ENCODE measurements at places on chromosomes 6 and 20.

DNA sequence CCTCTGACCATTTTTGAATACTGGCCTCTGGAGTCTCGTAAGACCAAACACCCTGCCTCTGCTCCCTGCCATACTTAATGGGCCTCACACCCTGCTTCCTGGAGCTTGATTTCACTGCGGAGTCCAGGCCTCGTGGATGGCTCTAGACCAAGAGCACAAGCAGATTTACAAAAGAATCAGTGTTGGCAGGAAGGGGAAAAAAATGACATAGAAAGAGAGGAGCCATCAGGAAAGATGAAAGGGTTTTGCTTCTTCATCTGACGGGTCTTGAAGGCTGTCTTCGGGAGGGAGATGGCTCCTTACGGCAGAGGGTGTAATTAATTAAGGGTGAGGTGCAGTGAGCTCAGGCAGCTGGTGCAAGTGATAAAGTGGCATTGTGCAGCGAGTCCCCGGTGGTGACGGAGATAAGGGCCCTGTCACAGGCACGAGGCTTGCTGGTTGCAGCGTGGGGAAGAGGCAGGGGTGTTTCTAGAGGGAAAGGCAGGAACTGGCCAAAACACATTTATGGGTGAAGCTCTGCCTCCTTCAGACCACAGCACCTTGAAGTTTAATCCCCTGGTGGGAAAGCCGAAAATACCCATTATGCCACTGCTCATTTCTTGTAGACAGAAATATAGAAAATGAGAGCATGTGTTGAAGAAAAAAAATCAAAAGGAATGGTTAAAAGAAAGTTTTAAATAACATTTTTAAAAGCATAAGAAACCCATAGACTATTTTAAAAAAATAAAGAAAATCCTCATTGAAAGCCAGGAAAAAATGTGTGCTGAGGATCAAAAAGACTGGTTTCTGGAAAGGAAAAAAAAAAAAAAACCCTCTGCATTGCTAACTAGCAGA is 128.6 kb upstream of the LRFN2 start:
- DNase-seq = no peak

DNA sequence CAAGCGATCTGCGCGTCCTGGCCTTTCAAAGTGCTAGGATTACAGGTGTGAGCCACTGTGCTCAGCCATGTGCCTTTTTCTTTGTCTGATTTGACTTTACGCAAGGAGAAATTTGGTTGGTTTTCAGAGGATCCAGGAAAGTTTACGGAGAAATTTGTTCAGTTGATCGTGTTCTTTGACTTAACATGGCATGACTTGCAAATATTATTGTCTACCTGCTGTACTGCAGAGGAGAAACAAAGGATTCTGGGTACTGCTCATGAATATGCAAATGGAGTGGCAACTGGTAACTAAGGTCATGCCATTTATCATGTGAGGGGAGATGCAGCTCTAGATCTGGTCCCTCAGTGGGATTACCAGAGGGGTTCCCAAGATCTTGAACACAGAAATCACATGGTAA is 68.8 kb upstream of the CHD6 start:
- DNase-seq = no peak

DNA sequence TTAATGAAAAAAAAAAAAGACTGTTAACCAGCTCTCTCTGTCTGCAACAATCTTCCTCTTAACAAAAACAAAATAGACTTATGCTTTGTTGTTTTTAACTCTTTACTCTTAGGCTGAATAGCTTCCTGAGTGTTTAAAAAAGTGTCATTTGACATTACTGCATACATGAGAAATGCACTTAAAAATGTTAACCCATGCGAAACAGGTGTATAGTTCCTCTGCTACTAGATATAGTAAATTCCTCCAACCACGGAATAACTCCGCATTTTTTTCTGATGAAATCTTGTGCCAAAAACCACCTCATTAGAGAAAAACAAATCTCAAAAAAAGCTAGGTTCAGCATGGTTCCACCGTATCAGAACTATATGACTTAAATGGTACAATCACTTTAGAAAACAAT is 426.0 kb downstream of the ADGRB3 start:
- DNase-seq = no peak

DNA sequence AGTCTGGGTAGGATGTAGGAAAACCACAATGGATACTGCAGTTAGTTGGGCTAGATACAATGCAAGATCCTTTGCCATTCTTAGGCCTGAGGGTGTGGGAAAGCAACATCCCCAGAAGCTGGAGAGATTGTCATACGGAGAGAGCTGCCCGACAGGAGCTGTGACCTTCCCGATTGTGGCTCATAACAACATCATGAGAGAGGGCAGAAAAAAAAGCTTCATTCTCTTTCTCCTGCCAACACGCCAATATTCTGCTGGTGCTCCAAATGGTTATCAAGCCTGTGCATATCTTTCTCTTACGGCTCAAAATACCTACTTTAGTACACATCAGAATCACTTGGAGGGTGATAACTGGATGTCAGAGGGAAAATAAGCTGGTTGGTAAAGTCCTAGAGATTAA is 81.1 kb downstream of the IBTK start:
- no peak for DNase-seq

DNA sequence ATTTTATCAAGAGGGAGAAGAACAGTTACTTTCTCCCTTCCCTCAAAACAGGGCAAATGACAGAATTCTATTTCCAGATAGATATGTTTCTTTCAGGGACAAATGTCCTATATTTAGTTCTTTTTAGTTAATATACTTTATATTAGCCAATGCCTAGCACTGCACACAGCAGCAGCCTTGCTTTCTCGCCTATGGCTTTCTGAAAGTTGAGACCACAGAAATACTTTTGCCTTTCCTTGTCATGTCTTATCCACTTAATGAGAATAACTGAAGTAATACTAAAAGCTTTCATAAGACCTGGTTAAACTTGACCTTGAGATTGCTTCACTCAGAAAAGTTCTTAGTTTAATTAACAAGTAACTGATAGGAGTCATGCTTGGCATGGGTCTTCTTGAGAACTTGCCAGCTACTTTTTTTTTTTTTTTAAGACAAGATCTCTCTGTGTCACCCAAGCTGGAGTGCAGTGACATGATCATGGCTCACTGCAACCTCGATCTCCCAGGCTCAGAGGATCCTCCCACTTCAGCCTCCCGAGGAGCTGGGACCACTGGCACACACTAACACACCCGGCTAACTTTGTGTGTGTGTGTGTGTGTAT is 159.3 kb downstream of the CDKAL1 start:
- DNase-seq = no peak

DNA sequence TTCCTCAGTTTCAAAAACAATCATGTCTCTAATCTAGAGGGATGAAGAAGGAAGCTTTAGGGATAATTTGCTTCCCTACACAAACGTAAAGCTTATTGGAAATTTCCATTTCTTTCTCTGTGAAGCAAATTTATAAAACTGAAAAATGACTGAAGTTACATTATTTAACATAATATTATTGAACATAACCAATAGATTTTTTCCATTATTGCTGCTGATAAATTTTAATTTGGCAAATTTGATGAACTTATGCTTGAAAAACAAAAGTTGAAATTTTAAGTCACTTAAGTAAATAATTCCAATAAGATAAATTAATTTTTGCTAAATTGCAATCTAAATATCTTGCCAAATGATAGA is 140.9 kb downstream of the GMDS start:
- no peak for DNase-seq

GRCh38 chr6:71385111-71385822 is 96.7 kb downstream of the OGFRL1 start:
- no peak for DNase-seq

DNA sequence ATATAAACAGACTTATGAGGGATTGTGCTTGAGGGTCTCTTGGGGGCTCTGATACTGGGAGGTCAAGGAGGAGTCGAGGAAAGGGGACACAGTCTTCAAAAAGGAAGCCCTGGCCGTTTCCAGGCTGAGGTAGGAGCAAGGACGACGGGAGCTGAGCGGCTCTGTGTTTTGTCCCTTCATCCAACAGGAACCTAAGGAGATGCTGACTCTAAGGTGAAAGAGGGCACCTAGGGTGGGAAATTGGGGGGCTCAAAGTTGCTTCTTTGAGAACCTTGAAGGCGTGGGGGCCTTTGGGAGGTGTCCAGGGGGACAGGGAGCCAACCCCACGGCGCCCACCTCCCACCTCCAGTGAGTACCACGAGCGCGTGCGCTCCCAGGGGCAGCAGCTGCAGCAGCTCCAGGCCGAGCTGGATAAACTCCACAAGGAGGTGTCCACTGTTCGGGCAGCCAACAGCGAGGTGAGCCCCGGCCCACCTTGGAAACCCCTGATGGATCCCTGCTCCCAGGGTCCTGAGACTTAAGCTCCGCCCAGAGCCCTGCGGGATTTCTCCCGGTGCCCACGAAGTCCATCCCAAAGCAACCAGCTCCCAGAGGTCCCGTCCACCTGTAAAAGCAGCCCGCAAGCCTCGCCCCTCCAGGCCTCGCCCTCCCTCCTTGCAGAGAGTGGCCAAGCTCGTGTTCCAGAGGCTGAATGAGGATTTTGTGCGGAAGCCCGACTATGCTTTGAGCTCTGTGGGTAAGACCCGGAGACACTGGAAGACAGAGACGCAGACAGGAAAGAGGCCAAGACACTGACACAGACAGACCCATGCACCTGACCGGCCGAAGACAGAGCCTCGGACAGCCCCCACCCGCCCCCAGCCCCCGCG is 2.9 kb downstream of the SPAG4 start:
- no peak for DNase-seq

DNA sequence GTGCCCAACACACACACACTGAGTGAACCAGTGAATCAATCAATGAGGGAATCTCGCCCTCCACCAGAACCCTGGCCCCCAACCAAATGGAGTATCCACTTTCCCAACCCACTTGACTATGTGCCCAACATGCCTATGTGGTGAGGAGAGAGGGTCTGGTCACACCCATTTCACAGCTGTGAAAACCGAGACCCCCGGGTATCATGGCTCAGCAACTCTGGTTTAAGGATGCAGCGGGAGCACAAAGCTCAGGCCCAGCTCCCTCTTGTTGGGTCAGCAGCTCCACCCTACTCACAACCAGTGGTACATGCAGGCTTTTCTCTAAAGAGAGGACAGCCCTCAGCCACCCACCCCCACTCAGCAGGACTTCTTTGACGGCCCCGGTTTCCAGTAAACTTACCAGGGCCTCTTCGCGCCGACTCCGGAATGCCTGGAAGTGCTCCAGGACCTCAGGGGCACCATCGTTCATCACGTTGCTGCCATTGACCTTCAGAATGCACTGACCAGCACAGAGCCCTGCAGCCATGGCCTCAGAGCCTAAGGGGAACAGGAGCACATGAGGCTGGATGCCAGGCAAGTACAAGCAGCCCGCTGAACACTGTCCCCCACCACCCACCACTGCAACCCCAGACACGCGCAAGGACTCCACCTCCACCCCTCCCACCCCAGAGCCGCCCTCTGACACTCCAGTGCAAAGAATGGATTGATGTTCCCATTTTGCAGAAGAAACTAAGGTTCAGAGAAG is 174.7 kb downstream of the PREX1 start:
- no peak for DNase-seq

- DNase-seq = no peak
Observed at GRCh38 chr6:30726506-30727413, 6.6 kb downstream of the TUBB start.

- DNase-seq = no peak
Observed at GRCh38 chr6:37712508-37712907, 14.8 kb upstream of the MDGA1 start.

- DNase-seq = no peak
Observed at GRCh38 chr6:142300758-142301650, 803 bp upstream of the ADGRG6 start.

- no peak for DNase-seq
Observed at GRCh38 chr6:148828047-148828446, 81.2 kb downstream of the UST start.

- no peak for DNase-seq
Observed at GRCh38 chr20:17226410-17227218, at the start of gene PCSK2. Gene PCSK2 (plus strand): TSS chr20:17227040. CDS start chr20:17227306, 266 bp downstream.

- DNase-seq = no peak
Observed at GRCh38 chr20:2692036-2692885, at the start of gene EBF4. Gene EBF4 (plus strand): TSS chr20:2692780. CDS start chr20:2693646, 866 bp downstream.

DNA sequence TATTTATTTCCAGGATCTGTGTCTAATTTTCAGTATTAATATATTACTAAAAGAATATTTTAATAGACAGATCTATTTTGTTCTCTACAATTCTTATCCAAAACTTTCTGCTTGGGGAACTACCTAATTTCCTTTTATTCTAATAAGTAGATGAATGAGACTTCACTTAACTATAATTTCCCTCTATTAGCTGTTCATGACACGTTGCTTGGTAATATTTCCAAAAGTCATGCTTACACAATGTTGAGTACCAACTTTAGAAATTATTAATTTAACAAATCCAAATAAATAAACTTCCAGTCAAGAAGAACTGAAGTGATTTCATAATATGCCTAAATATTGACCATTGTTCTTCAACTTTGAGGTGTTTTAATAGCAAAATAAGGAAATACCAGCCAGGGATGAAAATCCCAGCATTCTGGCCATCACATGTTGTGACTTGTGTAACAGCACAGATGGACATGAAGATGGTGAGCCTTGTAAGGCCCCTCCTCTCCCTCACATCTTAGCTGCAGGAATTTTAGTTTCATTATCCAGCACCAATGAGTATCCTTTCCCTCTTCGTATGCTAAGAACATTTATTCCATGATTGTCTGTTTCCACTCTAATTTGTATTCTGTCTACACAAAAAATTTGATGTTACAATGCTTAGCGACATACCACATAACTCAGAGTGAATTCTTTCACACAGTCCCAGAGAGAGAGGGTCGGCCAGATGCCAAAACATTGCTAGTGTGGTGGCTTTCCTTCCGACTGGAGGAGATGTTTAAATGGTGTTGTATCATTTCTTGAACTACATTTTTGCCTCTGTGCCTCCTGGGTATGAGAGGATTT is 137.5 kb downstream of the FOXA2 start:
- DNase-seq = no peak

GRCh38 chr6:169487579-169488436 is 214.0 kb downstream of the WDR27 start:
- DNase-seq = no peak

All from stimulated activated CD4-positive, alpha-beta T cell treated with anti-CD3 and anti-CD28 coated beads, Interleukin-1b, Interleukin-23, amount 100 ng/mL, for 1 hour (primary cell).